ENCODE measurements at places on chromosomes 2 and 18.

GRCh38 chr18:8254654-8255053 is 354.6 kb upstream of the RAB12 start:
- DNase-seq = no peak

DNA sequence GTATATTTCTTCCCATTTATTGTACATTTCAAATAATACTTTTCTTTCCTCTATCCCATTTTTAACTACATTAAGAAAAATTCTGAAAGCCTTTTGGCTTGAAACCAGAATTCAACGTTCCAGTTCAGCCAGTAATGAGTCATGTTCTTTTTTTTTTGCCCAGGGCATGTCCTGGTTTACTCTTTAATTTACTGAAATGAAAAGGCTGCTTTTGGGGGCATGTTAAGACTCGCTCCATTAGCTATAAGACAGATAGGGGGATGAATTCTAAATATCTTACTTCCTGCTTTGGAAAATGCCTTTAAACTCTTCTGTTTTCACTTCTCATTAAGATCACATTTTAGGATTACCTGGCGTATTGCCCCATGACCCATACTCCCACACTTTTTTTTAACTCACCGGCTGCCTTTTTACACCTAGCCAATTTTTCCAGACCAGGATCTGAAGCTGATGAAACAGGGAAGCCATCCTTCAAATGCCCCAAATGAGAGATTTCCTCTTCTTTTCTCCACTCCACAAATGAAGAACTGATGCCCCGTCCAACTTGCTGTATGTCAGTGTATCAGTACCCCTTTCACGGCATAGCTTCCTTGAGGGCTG is 585 bp downstream of the ABCA12 start:
- DNase-seq = no peak

GRCh38 chr18:7955175-7955574 is 388.1 kb downstream of the PTPRM start:
- no peak for DNase-seq

DNA sequence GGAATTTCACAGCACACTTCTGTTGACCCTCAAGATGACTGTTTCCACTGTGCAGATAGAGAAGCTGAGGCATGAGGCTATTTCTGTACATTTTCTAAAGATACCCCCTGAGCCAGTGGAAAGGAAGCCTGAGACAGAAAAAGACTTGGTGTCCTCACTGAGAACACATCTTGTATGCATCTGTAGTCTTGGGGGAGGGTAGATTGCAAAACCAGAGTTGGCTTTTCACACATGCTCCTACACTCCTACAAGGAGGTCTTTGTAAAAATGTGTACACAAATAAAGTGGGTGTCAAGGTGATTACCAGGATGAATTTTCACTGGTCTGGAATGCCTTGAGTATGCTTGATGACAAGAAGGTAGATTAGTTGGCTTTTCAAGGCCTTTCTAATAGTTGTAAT is 98.0 kb downstream of the KCTD18 start:
- no peak for DNase-seq

DNA sequence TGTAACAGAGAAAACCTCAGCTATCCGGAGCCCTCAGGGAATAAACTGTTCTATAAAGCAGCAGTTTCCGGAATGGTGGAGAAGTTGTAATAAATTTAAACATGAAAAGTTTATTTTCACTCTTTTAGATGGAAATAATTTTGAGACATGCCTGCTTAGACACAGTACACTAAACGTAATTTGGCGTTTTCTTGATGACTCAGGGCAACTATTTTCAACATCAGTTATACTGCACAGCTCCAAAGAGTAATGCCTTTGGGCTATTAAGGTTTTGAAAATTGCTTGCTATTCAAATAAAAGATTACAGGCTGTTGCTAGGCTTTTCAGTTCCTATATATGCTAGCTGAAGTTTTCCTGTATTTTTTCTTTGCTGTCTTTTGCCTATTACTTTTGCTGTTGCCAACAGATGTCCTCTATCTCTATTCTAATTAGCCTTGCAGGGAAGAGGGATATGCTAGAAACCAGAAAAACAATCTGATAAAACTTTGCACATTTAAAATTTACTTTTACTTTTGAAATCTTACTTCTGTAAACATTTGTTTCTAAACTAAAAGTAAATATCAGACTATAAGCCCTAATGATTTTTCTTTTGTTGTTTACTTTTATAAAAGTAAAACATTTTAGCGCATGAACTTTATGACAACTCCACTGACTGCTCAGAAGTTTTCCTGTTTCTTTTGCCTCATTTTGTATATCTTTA is 113.4 kb upstream of the WDSUB1 start:
- no peak for DNase-seq

DNA sequence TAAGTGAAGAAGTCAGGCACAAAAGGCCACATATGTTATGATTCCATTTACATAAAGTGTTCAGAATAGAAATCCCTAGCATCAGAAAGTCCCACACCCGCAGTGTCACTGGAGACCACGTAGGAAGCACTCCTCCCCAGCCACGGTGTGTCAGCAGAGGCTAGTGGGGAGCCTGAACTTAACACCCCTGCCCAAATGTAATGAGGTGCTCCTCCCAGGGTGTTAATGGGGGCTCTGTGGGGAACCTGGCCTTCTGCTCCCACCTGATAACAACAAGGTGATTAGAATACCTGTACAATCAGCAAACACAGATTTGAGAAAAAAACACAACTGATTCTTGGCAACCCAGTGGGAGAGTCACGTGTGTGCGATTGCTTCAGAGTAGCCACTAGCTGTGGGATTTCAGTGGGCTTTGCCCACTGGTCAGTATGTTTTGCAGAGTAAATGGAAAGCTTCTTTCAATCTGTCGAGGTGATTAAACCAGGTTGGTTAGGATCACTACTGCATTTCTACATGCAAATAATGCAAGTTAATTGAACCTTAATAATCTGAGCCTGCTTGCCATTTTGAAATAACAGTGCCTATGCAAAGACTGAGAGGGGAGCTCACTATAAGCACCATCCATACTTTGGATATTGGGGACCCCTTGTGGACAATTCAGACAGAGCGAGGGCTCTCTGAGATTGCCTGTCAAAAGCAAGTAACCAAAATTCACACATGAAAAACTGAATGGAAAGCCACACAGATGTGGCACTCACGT is 20.6 kb upstream of the ATRAID start:
- no peak for DNase-seq

GRCh38 chr2:204027091-204027490 is 90.5 kb downstream of the ICOS start:
- no peak for DNase-seq

- no peak for DNase-seq
These were observed 18.0 kb downstream of the RMC1 start for GRCh38 chr18:23521271-23521670.

Data from stimulated activated CD4-positive, alpha-beta T cell treated with anti-CD3 and anti-CD28 coated beads, Interleukin-1b, Interleukin-23, amount 100 ng/mL, for 1 hour (primary cell).